Stimulated activated CD8-positive, alpha-beta memory T cell treated with anti-CD3 and anti-CD28 coated beads, Interleukin-12 subunit alpha, Interleukin-12 subunit beta, amount 100 ng/mL, for 4 hours (primary cell): ENCODE measurements at places on chromosomes 6 and 20.

DNA sequence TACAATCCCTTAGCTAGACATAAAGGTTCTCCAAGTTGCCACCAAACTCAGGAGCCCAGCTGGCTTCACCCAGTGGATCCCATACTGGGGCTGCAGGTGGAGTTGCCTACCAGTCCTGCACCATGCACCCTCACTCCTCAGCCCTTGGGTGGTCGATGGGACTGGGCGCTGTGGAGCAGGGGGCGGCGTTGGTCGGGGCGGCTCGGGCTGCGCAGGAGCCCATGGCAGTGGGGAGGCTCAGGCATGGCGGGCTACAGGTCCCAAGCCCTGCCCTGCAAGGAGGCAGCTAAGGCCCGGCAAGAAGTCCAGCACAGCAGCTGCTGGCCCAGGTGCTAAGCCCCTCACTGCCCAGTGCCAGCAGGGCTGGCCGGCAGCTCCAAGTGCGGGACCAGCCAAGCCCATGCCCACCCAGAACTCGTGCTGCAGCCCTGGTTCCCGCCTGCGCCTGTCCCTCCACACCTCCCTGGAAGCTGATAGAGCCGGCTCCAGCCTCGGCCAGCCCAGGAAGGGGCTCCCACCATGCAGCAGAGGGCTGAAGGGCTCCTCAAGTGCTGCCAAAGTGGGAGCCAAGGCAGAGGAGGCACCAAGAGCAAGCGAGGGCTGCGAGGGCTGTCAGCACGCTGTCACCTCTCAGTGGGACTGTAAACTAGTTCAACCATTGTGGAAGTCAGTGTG lies 912.1 kb downstream of the PHF3 start:
- no peak for DNase-seq

- DNase-seq: no peak
These were observed 7.5 kb upstream of the IFNGR1 start for GRCh38 chr6:137226697-137227096.

GRCh38 chr6:72283571-72283970 lies 338.3 kb upstream of the KCNQ5 start:
- DNase-seq: no peak

DNA sequence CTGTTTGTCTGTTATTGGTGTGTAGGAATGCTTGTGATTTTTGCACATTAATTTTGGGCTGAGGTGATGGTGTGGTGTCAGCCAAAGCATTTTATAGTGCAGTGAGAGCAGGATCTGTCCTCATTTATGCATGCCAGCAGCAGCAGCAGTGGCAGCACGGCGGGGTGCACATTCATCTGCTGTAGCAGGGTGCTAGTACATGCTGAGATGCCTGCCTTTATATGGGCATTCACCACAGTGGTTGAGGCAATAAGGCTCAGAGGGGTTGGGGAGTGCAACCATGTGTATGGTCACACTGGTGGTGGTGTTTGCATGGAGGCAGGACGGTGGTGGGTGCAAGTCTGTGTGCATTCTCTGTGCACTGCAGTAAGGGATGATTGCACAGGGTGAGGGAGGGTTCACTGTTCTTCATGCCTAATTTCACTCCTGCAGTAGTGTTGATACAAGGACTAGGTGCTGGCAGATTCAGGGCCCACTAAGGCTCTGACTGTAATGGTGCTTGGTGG lies 129.3 kb upstream of the SYNCRIP start:
- no peak for DNase-seq

GRCh38 chr20:41719151-41719550 lies 101.0 kb upstream of the CHD6 start:
- no peak for DNase-seq

DNA sequence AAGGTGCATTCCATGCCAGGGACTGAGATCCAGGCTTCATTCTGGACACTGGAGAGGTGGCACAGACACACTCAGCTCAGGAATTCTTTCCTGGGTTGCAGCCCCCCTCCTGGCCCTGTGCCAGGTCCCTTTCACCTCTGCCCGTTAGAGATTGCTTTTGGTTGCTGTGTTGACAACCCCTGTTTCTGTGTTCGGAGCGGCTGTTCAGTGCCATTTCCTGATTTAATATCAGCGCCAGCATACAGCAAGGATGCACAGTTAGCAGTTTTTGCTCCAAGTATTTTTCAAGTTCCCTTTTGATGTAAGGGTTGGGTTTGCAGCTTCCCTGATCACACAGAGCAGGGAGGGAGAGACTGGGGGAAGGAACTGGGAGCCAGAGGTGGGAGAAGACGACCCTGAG lies 8.5 kb upstream of the MAFB start:
- DNase-seq: no peak

- no peak for DNase-seq
These were observed 1.3 kb downstream of the DIDO1 start for GRCh38 chr20:62925076-62925419.

GRCh38 chr6:75334266-75335040 lies 49.9 kb upstream of the TMEM30A start:
- DNase-seq: no peak

DNA sequence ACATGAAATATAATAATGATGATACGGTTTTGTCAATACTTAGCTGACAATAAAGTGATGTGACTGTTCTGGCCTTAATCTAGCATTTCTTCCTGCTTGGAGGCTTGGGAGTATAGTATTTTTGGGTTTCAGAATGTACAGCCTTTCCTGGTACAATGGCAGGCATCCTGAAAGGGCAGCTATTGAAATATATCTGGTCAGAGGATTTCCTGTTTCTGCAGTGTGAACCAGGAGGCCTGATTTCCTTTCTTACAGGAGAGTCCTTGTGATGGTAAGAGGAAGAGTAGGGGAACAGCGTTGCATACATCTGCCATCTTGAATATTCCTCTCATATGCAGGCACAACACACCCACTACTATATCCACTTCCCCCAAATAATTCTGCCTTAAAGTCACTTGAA lies 93.7 kb downstream of the MYO6 start:
- DNase-seq: no peak

- no peak for DNase-seq
These were observed 402.1 kb upstream of the CHD6 start for GRCh38 chr20:42020316-42020715.

DNA sequence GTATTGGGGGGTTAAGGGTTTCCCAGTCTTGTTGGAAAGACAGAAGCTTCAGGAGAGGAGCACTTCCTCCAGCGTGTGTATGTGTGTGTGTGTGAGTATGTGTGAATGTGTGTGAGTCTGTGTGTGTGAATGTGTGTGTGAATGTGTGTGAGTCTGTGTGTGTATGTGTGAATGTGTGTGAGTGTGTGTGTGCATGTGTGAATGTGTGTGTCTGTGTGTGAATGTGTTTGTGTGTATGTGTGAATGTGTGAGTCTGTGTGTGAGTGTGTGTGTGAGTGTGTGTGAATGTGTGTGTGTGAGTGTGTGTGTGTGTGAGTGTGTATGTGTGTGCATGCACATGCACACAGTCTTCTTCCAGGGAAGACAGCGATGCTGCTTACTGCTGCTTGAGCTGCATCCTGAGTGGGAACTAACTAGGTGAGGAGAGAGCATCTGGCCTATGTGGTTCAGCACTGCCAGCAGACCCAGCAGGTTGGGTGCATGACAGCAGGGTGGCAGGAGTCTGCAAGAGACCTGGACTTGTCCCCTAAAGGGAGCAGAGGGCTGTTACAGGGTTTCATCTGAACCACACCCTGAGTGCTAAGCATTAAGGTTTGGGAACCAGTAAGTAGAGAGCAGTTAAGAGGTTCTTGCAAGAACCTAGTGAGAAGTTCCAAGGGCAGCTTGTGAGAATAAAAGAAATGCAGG lies 22.7 kb upstream of the CCND3 start:
- DNase-seq: no peak

DNA sequence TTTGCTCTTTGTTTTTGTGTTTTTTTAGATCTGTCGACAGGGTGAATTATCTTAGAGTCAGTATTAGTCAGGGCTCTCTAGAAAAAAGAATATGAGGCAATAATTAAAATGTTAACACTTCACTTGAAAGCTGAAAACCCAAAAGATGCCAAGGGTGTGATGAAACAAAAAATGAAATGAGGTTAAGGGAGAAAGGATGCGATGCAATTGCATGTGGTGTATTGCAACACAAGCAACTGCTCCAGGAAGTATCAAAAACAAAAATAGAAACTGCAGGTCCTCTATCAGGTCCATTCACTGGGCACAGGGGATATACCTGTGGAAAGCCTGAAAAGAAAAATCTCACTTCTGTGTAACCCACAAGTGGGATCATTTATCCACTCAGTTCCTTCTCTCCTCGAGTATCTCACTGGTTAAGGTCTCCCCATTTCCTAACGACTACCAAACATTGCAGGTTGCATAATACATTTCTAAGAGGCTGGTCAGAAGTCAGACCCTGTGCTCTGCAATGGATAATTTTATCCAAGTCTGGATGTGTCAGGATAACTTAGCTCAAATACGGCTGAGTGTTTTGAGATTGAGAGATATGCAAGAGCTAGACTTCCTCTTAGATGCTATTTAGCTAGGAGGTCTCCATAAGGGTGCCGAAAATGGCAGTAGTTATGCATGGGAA lies 257.7 kb upstream of the GJE1 start:
- DNase-seq: no peak

DNA sequence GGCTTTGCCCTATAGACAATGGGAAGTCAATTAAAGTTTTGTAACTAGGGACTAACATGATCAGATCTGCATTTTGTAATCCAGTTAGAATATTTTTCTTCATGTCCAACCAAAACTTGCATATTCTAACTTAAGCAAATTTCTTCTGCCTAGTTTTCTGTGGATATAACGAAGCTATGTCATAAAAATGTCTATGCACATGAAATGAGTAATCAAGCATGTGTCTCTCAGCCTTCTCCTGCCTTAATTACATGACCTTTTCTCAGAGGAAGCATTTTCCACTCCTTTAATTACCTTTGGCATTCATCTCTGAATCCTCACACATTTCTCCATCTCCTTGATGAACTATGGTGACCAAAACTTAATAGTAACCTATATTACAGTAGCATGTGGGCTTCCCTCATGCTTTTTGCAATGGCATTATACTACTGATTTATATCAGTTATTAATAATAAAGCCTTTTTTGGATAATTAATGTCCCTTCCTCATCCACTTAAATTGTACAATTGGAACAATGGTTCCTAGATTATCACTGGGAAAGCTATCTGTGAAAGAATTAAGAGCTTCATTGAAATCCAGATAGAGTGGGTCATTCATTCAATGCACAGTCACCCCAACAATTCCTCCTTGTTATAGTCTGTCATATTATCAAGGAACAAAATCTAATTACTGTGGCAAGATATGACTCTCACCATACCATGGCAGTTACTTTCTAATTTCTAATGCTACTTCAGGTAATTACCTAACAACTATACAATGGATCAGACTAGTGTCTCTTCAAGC lies 19.1 kb upstream of the FBXO9 start:
- no peak for DNase-seq

- no peak for DNase-seq
These were observed 797.7 kb upstream of the MAN1A1 start for GRCh38 chr6:120147071-120147871.

GRCh38 chr6:46930331-46930730 lies 8.6 kb upstream of the ADGRF5 start:
- DNase-seq: no peak

GRCh38 chr6:128018821-128019220 lies 118.0 kb upstream of the THEMIS start:
- DNase-seq: no peak

DNA sequence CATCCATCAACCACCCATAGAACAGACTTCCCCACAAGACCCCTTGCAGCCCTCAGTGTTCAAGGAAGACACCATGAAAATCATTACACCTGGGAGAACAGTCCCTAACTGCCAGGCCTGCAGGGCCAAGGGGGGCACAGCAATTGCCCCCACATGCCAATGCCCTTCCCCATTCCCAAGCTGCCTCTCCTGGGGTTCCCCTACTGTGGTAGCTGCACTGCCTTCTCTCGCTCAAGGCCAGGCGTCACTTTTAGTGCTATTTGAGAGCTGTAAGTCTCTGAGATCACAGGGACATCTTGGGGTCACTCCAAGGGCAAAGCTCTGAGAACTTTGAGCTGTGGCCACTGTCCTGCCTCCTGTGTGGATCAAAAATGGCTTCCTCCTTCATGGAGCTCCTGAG lies 6.0 kb upstream of the ACSS1 start:
- DNase-seq: no peak

DNA sequence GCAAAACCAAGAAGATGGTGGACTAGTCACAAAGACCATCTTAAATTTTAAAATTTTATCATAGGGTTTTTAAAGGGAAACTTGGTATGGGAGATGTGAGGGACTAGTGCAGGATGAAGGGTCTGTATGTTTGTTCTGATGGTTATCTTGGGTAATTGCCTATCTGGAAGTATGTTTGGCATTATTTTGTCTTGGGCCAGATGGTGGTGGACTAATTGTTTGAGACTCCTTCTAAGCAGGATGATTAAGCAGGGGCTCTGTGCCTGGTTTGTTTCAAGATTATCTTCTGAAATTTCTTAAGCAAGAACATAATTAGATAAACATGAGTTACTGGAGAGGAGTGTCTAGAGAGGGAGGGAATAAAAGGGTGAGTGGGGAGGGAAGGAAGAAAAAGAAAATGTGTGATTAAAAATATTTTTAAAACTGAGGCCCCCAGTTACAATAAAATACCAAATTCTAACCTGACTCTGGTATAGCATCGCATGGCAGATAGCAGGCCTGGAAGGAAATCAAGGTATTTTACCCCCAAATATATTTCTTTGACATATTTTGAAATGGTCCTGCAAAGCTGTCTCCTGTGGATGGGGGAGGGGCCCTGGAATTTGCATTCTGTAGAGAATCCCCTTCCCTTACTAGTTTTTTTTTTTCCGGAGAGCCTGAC lies 49.9 kb upstream of the FAM184A start:
- no peak for DNase-seq

GRCh38 chr6:150272264-150272975 lies 96.4 kb upstream of the IYD start:
- DNase-seq: no peak

DNA sequence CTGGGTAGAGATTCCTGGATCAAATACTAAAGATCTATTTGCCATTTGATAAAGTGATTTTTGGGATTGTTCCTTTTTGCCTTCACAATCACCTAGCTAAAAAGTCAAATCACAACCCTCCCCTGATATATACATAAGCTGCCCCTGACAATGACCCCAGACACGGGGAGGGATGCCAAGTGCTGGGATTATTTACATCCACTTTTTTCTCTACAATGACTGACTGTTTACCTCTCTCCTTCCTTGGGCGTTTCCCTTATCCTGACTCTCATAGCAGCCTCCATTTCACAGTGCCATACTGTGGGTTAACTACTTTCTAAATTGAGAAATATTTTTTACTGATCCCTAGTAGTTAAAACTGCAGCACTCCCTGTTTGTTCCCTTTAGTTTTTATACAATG lies 150.8 kb upstream of the TMEM170B start:
- DNase-seq: no peak

- DNase-seq: no peak
These were observed 94.2 kb upstream of the ATXN1 start for GRCh38 chr6:16855460-16855859.
